ENCODE measurements at places on chromosomes 11 and 22.

DNA sequence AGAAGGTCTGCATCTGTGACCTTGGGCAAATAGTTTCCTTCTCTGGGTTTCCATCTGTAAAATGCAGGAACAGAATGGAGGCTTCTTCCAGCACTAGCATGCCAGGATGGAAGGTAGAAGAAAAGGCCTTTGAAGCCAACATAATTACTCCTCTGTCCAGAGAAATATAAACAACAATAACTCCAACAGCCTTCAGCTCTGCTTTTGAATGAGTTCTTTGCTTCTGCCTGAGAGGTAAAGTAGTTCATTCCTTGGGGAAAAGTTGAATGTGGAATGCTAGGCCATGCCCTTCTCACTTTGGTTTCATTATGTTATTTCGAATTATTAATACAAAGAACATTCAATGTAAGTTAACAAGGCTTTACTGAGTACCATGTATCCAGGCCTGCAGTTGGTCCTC is 61.2 kb upstream of the BLID start:
- no peak for DNase-seq

- DNase-seq = no peak
These were observed 80.1 kb upstream of the PRODH start for GRCh38 chr22:19016081-19016766.

GRCh38 chr11:57374966-57375365 is 6.0 kb downstream of the PRG3 start:
- DNase-seq = peak; percentile 74

DNA sequence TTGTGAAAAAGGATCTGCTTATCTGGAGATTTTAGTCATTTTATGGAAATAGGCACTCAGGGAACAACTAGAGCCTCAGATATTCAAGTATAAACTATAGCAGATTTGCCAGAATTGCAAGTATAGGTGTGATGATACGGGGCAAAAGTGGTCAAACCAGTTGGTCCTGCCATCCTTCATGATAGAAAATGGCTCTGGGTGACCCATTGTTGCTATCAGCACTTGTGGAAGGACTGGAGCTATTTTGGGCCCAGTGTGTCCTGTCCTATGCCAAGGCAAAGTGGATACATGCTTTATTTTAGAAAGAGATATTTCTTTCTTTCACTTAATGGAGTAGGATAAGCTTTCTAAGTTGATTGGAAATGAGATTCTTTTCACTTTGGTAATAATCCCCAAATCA is 85.2 kb downstream of the PPP6R3 start:
- no peak for DNase-seq

DNA sequence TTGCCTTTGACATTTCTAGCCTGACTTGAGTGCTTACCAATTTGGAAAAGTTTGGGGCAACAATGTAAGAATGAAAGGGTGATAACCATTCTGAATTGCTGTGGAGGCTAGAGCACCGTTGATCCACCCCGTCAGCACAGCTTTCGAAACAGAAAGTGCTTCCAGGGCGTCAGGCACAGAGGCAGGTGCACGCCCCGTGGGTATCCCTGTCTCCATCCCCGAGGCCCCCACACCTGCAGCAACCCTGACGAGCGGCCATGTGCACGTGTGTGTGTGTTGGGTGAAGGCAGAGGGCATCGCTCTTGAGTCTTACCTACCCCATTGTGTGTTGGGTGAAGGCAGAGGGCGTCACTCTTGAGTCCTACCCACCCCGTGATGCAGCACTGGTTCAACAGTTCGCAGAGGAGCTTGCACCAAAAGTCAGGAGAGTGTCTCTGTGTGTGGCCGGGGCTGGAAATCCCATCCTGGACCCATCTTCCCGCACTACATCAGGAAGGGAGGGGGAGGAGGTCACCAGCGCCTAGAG is 404.5 kb downstream of the BRD1 start:
- DNase-seq = no peak

- peak; percentile 13 for DNase-seq
These were observed 12.4 kb downstream of the ACO2 start for GRCh38 chr22:41481131-41481830.

- DNase-seq = peak; percentile 30
These were observed 650 bp downstream of the PPM1F start for GRCh38 chr22:21951931-21952465.

- DNase-seq = no peak
These were observed 50.2 kb downstream of the JAM3 start for GRCh38 chr11:134119094-134119493.

DNA sequence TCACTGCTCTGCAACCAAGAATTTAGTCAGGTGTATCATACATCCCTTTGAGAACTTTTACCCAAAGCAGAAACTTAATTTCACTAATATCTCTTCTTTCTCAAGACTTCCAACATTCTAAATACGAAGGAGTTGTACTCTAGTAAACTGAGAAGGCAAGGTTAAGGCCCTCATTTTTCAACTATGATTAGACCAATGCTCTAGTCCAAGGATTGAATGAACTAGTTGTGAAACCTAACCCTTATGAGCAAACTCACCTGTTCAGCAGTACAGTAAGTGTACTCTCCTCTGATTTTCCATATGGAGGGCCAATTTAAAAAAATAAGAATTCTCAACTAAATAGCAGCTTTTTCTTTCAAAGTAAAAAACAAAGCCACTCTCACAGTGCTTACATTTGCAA is 180.0 kb upstream of the C11orf58 start:
- DNase-seq = no peak

- DNase-seq = peak; percentile 2
These were observed 1.6 kb upstream of the THOC5 start for GRCh38 chr22:29555065-29555644.

- no peak for DNase-seq
These were observed 23.8 kb upstream of the SLC22A12 start for GRCh38 chr11:64566915-64567891.

- no peak for DNase-seq
These were observed 13.2 kb downstream of the PPM1F start for GRCh38 chr22:21939461-21939913.

- no peak for DNase-seq
These were observed 105.9 kb upstream of the C11orf58 start for GRCh38 chr11:16632295-16633200.

DNA sequence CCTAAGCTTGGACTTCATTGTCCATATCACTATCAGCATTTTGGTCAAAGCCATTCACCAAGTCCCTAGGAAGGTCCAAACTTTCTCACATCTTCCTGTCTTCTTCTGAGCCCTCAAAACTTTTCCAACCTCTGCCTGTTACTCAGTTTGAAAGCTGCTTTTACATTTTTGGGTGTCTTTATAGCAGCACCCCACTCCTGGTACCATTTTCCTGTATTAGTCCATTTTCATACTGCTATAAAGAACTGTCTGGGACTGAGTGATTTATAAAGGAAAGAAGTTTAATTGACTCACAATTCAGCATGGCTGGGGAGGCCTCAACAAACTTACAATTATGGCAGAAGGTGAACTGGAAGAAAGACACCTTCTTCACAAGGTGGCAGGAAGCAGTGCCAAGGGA is 717.0 kb upstream of the CCDC90B start:
- DNase-seq = no peak

GRCh38 chr11:66976028-66976467 is 944 bp downstream of the C11orf86 start:
- peak; percentile 29 for DNase-seq

DNA sequence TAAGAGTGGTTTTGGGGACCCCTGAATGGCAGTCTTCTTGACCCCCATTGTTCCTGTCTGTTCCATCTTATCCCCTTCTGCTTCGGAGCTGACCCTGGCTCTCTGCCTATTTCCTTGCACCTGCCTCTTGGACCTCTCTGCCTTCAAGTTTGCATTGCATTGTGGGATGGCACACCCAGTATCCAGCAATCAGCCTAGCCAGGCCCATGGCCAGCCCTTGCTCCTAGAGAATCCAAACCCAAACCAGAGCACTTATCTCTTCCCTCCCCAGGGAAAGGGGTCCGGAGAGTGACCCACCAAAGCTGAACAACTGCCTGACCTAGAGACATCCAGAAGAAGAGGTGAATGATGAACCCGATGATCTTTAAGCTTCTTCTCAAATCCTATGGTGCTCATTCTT is 607.3 kb upstream of the CADM1 start:
- no peak for DNase-seq

DNA sequence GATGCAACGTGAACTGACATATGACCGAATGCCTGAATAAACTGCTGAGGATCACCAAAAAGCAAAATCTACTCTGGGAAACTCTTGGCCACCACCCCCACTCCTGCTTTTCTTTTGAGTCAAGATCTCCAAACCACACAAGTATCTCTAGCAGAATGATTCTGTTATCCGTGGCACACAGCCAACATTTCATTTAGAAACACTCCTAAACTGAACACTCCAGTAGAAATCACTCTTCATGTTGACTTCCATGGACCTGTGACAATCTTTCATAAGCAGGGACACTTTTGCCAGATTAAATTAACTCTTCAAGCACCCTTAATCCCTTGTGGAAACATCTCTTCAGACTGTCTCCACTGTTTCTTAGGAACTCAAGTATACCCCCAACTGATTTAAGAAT is 44.4 kb downstream of the VSIG10L2 start:
- no peak for DNase-seq

- no peak for DNase-seq
These were observed 9.5 kb upstream of the ST3GAL4 start for GRCh38 chr11:126345759-126346585.

GRCh38 chr11:7691759-7692350 is 14.4 kb downstream of the OVCH2 start:
- DNase-seq = no peak

DNA sequence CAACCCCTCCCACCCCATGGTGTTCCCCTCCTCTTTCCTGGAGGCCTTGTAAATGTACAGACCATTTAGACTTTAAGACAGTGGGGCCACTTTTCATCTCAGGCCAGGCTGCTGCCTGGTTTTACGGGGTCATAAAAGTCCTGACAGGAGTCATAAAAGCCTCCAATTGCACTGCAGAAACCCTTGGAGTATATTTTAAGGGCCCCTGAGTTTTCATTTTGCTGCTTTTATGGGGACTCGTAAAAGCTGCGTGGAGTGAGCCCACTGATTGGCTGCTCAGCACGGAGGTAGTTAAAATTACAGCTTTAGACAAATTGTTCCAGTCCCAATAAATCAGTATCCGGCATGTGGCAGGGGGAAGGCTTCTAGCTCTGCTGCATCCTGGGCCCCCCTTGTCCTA is 627.6 kb downstream of the NTM start:
- DNase-seq = no peak

DNA sequence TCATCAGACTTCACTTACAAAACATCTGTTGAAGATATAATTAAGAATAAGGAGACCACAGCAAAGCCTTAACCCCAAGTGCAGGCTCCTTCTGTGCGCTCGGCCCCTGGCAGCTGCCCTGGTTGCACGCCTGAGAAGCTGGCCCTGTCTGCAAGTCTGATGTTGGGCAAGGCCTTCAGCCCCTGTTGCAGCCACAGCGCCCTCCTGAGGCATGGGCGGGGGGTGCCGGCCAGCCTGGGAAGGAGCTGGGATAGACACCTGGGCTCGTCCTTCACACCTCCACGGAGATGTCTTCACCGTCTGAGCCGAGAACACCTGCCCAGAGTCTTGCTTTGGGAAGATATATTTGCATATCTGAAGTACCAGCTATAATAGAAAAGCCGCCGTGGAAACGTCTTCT is 104.1 kb downstream of the MPPED1 start:
- no peak for DNase-seq

DNA sequence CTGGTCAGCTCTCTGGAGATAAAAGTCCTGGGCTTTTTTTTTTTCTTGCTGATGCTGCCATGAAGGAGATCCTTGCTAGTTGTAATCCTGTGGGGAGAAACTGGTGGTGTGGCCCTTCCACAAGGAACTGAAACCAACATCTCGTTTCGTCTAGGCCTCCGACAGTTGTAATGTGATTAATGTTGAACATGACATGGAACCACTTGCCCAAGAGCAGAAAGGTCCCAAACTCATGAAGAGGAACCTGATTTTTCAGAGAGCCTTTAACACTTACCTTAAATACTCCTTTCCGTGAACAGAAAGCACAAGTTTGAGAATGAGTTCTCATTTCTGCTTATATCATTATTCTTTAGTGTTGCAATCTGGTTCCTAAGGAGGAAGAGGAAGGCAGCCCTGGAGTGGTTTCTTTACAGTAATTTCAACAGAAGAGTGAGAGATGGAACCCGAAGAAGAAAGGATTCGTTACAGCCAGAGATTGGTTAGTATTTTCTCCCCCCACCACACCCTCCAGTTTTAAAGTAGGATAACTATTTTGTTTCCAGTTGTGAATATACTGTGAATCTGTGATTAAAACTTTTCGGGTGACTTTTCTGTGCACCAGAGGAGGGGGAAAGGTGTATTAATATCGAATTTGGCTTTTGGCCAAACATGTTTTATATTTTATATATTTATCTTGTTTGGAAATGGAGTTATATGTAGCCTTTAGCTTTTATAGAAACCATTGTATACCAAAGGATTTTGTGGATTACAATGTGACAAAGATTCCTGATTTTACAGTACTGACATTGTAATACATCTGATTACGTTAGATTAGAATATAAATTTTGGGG is 2.0 kb downstream of the KDM2A start:
- DNase-seq = peak; percentile 9

- no peak for DNase-seq
These were observed 284.8 kb downstream of the TMEM135 start for GRCh38 chr11:87322568-87322967.

- DNase-seq = no peak
These were observed 137.8 kb downstream of the DBX1 start for GRCh38 chr11:20022363-20023081.

DNA sequence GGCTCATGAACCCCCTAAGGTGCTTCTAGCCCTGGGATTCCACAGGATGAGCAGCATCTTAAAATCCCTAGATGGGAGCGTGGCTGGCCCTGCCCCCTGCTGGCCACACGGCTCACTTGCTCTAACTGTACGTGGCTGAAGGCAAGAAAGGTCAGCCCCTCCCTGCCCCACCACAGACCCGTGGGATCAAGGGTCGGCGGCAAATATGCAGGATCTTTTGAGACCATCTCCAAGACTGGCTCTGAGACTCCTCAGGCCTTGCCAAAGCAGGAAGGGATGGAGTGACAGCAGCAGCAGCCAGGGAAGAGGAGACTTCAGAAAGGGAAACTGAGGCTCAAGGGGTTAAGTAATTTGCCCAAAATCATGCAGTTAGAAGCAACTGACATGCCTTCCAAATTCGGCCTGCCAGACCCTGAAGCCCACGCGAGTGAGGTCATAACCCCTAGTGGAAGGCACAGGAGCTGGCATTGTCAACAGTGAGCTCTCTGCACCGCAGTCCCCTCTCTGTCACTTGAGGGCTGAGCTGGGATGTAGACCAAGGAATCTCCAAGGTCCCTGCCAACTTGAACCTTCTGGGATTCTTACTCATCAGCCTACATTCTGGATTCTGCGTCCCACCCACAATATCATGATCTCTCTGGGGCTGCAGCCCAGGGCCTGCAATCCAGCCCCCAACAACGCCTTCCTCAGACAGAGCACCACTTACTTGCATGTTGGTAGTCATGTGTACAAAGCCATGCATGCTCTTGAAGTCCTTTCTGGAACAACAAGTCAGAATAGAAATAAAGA is 31.4 kb downstream of the CREB3L1 start:
- peak; percentile 53 for DNase-seq
